Fibroblast of skin of abdomen (primary cell): ENCODE measurements at places on chromosomes 11 and 22.
A peak's percentile ranks its signal among the peaks of the same experiment; 100 is the strongest.

- DNase-seq = no peak
These were observed 4.9 kb upstream of the SLC16A8 start for GRCh38 chr22:38088629-38089473.

DNA sequence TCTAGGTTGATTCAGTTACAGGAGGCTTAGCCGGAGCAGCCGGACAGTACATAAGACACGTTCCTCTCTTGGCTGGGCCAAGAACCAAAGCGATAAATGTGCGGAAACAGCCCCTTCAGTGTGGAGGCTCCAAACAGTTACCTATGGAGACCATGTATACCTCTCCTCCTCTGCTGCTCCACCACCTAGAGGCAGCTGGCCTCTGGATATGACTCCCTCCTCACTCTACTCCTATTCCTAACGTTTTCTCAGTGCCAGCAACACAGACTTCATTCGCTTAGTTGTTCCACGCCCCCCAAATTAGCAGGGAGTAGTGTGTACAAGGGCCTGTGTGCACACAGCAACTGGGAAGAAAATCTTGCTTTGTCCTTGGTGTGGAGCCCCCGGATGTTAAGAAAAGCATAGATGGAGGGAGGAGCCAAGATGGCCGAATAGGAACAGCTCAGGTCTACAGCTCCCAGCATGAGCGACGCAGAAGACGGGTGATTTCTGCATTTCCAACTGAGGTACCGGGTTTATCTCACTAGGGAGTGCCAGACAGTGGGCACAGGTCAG, 362.3 kb upstream of the KIRREL3 start:
- DNase-seq = no peak

GRCh38 chr22:26550498-26551033, 38.3 kb upstream of the TFIP11 start:
- DNase-seq = peak; percentile 77

GRCh38 chr11:62542750-62543567, 3.6 kb downstream of the AHNAK start:
- peak; percentile 83 for DNase-seq

GRCh38 chr11:60785136-60785535, at the start of gene MS4A10:
Gene MS4A10 (plus strand): TSS chr11:60785333. CDS start chr11:60790336, 5,003 bp downstream.
- DNase-seq = no peak

- no peak for DNase-seq
These were observed 13.7 kb downstream of the CYP2D6 start for GRCh38 chr22:42116848-42117424.

DNA sequence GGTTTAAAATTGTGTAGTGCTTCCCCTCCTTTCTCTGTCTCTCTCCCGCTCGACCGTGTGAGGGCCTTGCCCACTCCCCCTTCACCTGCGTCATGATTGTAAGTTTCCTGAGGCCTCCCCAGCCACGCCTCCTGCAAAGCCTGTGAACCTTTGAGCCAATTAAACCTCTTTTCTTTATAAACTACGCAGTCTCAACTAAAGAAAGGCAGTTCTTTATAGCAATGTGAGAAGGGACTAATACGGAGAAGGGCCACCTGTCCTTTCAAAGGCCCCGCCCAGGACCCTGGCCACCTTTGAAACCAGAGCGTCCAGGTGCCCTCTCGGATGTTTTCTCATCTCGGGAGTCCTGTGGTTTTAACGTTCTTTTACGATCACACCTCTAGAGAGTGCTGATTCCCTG, 741.5 kb downstream of the BRD1 start:
- no peak for DNase-seq

- no peak for DNase-seq
These were observed 13.7 kb downstream of the DCDC1 start for GRCh38 chr11:31355817-31356216.

GRCh38 chr22:20833225-20833665, 25.4 kb downstream of the PI4KA start:
- no peak for DNase-seq

DNA sequence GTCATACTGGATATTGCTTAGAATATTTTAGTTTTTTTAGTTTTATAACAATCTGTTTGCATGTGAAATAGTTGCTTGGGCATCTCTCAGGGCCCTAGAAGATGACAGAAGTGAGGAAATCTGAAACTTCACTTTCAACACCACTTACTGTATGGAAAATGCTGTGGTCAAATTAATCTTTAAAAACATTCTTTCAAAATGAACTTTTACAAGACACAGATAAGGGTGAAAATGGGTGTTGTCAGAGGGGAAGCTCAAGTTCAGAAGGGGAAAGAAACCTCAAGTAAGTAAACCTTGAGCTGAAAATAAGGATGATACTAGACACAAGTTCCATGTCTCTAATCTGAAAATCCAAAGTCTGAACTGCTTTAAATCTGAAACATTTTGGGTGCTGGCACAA, 1840.1 kb upstream of the RAG2 start:
- DNase-seq = no peak
